ENCODE measurements at places on chromosomes 2 and 18.

DNA sequence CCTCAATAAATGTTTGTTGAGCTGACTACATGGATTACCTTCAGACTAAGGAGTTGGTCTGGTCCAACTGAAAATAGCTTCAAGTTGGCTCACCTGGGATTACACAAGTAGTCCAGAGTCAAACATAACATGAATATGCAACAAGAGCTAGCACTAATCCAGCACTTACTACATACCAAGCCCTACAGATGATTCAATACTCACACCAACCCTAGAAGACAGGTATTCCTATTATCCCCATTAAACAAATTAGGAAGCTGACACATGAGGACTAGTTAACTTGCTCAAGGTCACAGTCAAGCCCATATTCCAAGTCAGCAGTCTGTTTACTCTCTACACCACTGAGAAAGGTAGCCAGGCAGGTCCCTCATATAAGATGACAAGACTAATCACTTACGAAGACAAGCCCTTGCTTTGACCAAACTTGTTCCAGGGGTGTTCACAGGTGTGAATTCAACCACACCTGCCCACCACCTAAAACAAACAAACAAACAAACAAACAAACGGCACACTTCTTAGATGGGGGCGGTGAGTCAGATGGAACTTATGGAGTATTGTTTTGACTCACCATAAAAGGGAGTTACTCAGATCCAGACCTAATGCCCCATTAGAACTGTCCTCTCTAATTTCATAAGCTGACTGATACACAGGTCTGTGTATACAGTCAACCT, 29.1 kb downstream of the TMEM131 start:
- no peak for DNase-seq

- DNase-seq: no peak
Observed at GRCh38 chr2:150997702-150998440, 263.8 kb downstream of the RBM43 start.

GRCh38 chr2:130987519-130988425, 105.5 kb downstream of the FAM168B start:
- no peak for DNase-seq

GRCh38 chr18:8629602-8630001, 20.4 kb downstream of the RAB12 start:
- DNase-seq: no peak

GRCh38 chr2:230912724-230913123, 12.3 kb downstream of the GPR55 start:
- no peak for DNase-seq

GRCh38 chr2:153138651-153139375, 339.7 kb downstream of the RPRM start:
- DNase-seq: no peak

DNA sequence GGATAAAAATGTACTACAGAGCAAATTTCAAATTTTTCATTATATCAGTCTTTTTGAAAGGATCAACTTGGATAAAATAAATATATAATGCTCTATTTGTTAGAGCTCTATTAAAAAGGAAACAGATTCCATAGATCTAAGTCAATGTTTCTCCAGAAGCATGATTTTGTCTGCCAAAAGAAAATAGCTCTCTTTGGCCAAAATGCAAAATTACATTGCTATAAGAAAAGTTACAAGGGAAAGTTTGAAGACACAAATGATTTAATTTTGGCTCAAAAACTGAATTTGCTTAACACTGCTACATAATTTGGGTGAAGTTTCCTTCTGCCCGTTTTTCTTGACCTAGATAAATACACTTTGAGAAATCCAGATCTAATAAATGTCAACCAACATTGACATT, 15.7 kb downstream of the C2orf69 start:
- DNase-seq: no peak

GRCh38 chr2:216882876-216883275, 23.0 kb upstream of the TNP1 start:
- no peak for DNase-seq

DNA sequence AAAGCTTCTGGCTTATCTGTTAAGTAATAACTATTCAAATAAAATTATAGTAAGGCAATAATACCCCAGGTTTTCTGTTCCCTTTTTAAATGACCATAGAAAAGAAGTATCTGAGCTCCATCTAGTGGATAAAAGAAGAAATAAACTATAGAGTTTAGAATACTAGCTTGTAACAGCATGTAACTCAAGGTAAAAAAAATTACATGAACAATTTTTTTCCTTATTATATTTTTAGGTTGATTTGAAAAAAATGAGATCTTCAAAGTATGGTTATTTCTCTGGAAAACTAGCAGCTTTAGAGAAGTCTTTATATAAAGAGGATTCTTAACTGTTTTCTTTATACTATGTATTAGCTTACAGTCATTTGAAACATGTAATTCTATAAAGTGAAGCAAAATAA, 58.1 kb downstream of the NCKAP1 start:
- DNase-seq: no peak

GRCh38 chr2:215791481-215791937, 221.8 kb downstream of the MREG start:
- no peak for DNase-seq

- DNase-seq: no peak
Observed at GRCh38 chr2:179936141-179936540, 71.0 kb downstream of the CWC22 start.

- no peak for DNase-seq
Observed at GRCh38 chr2:65566617-65567016, 134.2 kb upstream of the SPRED2 start.

DNA sequence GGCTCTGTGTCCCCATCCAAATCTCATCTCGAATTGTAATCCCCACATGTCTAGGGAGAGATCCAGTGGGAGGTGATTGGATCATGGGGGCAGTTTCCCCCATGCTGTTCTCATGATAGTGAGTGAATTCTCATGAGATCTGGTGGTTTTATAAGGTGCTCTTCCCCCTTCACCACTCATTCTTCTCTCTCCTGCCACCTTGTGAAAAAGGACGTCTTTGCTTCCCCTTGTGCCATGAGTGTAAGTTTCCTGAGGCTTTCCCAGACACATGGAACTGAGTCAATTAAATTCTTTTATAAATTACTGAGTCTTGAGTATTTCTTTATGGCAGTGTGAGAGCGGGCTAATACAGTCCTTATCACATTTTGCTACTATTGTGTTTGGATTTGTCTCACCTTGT, 177.6 kb upstream of the SLC39A10 start:
- no peak for DNase-seq

- peak; percentile 30 for DNase-seq
Observed at GRCh38 chr2:235850289-235850688, 317.9 kb downstream of the GBX2 start.

DNA sequence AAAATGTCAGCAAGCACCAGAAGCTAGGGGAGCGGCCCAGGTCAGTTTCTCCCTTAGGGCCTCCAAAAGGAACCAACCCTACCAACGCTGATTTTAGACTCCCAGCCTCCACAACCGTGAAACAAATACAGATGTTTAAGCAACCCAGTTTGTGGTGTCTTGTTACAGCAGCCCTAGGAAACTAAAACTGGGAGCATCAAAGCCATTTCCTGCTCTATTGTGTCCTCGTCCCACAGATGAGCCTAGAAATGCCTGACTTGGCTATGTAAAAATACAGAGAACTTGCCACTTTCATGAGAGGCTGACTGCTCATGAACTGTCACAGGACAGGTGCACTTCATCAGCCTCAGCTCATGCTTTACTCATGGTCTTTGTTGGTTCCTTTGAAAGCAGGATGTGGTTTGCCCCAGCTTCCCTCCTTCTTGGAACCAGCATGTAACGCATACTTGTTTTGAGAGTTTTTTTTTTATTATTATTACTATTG, 97.6 kb upstream of the SLC39A10 start:
- peak; percentile 88 for DNase-seq

GRCh38 chr2:98932164-98932563, 3.9 kb downstream of the CRACDL start:
- DNase-seq: no peak

- DNase-seq: no peak
Observed at GRCh38 chr2:140580532-140581151, 1550.2 kb downstream of the LRP1B start.
